D341Med (cell line): ENCODE measurements at places on chromosomes 4 and X.

GRCh38 chrX:130468395-130468923 is 66.7 kb downstream of the RBMX2 start:
- DNase-seq, result no peak

DNA sequence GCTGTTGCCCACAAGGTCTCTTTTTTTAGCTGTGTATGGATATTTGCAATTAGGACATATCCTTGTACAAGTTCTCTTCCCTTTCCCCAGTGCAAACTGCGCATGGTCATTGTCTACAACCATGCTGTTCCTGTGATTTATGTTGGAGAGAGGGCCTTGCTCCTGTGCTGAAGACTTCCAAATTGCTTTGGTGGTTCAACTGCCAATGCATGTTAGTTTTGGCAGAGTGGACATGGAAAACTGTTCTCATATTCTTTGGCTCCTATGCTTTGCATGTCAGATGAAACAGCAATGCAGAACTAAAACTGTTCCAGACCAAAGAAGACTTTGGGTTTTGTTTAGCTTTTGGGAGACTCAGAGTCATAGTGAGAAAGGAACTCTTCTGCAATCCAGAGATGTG is 148.8 kb upstream of the EDNRA start:
- DNase-seq, result no peak

- DNase-seq, result no peak
Observed at GRCh38 chr4:23337292-23337691, 552.6 kb downstream of the PPARGC1A start.

GRCh38 chr4:175309041-175309440 is 390.9 kb downstream of the ADAM29 start:
- no peak for DNase-seq

- DNase-seq, result no peak
Observed at GRCh38 chrX:152403515-152403914, 47.6 kb downstream of the GABRA3 start.

- no peak for DNase-seq
Observed at GRCh38 chr4:100679926-100680325, 162.1 kb upstream of the EMCN start.

- no peak for DNase-seq
Observed at GRCh38 chrX:113996781-113997180, 587.1 kb upstream of the HTR2C start.

DNA sequence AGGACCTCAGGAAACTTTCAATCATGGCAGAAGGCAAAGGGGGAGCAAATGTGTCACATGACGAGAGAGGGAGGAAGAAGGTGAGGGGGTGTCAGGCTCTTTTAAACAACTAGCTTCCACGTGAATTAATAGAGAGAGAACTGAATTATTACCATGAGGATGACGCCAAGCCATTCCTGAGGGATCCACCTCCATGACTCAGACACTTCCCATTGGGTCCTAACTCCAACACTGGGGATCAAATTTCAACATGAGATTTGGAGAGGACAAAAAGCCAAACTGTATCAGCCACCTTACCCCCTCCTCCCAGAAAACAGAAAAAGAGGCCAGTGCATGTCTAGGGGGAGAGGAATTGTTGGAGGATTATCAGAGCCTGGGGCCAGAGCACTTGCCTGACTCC is 40.4 kb upstream of the LAS1L start:
- DNase-seq, result no peak

- DNase-seq, result no peak
Observed at GRCh38 chr4:99950913-99951254, 809 bp upstream of the H2AZ1 start.

GRCh38 chr4:37989398-37990260 is 29.4 kb downstream of the PTTG2 start:
- DNase-seq, result no peak

DNA sequence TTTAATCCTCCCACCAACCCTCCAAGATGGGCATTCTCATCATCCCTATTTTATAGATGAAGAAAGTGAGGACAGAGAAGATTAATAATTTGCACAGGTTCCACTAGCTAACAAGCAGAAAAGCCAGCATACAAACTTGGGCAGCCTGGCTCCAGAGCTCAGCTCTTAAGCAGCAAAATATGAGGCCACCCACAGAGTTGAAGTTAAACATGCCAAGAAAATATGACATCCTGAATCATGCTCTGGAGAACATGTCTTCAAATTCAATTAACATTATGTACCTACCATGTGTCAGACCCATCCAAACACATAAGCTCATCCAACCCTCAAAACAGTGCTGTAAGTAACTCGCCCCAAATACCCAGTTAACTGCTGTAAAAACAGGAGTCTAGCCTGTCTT is 33.9 kb downstream of the USP46 start:
- no peak for DNase-seq

GRCh38 chr4:1748465-1748995 is 27.2 kb downstream of the TACC3 start:
- peak; percentile 97 for DNase-seq

DNA sequence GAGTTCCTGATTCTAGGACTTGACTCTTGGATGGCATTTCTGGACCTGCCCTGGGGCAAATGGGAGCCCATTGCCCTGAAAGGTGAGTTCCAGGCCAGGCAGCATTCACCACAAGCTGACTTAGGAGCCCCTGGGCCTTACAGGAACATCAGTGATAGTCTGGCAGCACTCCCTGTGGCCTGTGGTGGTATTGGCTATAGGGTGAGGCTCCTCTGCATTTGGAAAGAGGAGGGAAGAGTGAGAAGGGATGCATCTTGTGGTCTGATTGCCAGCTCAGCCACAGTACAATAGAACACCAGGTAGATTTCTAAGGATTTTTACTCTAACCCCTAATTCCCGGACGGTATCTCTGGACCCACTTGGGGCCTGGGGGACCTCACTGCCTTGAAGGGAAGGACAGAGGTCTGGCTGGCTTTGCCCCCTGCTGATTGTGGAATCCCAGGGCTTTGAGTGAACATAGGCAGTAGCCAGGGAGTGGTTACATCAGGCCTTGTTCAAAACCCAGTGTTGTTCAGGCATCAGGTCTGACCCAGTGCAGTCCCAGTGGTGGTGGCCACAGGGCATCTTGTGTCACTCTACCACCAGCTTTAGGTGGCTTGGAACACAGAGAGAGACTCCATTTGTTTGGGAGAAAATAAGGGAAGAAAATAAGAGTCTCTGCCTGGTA is 32.9 kb downstream of the MAGED4 start:
- DNase-seq, result no peak

- no peak for DNase-seq
Observed at GRCh38 chr4:76061982-76062381, 12.5 kb upstream of the ART3 start.

DNA sequence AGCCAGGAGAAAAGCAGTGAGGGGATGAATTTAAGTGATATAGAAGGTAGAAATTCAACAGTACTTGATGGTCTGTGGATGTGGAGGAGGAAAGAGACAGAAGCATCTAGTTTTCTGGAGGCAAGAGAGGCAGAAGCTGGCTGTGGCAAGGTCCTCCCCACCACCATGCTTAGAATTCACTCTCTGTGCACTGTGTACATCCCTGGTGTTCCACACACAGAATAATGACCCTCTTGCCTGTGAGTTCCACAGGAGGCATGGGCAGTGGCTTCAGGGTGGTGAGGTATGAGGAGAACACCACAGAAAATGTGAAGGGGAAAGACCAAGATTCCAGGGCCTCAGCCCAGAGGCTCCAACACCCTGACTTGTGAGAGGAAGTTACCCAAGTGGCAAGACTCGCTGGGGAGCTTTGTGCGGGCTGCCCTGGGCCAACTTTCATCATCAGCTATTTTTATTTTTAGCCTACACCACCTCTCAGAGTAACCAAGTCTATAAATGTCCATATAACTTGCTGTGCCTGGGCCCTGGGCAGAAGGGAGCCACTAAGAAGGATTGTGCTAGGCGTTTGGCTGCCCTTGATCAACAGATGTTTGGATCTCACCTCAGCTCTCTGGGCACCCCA is 7.8 kb upstream of the INTS6L start:
- DNase-seq, result no peak

DNA sequence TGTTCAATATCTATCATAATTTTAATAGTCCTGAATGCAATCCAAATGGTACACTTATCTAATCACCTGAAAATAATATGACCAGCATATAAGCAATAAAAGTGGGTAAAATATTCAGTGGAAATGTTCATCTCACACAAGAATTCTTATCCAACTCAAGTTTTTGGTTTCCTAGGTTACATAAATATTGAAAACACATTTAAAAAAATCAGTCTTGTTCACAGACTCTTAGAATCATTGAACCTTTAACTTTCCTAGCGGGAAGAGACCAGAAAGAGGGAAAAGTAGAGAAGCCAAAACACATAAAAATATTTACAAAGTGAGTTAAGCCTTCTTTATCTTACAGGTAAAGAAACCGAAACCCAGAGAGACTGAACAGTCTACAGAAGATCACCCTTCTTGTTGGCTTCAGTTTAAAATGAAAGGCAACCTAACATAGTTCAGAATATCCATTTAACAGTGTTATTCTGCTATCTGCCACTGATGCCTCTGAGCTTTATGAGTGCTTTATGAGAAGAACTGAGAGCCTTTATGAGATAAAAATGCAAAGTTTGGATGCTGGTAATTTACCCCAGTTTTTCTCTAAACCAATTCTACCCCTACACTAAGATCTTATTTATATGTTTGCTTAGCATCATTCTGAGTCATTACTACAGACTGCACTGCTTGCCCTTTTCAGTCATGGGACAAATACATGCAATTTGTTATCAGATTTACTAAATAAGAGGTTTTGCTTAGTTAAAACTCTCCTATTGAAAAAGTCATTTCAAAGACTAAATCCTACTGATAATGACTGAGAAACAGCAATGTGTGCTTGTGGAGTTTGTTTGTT is 453.3 kb upstream of the INTU start:
- DNase-seq, result no peak

DNA sequence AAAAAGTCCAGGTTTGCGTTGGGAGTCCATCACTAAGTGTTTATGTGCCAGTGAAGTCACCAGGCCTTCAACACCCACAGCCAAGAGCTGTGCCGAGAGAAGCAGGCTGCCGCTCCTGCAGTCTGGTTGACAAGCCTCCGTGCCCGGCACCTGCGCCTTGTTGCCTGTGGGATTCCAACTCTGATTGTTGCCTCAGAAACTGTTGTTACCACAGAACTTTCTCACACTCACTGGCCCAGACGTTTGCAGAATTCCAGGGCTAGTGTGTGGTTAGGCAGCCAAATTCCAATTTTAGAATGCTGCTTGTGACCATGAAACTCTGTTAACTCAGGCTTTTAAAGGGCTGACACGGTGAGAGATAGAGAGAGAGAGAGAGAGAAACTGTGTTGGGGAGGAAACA is 119.5 kb upstream of the LIMCH1 start:
- DNase-seq, result no peak

- no peak for DNase-seq
Observed at GRCh38 chrX:45622538-45622937, 421.9 kb upstream of the DIPK2B start.

DNA sequence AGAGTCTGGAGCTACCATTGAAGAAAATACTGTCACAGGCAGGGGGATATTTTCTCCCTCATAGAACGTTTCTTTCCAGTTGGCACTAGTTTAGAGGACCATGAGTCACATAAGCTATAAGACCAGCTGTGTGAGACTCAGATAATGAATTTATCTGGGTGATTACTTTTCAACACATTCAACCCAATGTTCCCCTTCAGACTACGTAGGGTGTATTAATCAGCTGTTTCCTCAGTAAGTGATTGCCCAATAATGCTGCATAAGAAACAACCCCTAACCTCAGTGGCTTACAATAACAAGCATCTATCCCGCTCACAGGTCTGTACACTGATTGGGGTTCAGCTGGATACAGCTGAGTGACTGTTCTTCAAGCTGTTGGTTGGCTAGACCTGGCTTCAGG is 38.1 kb downstream of the CBLL2 start:
- no peak for DNase-seq

GRCh38 chr4:17616283-17616682 is 1.8 kb downstream of the MED28 start:
- DNase-seq, result no peak

GRCh38 chr4:128543696-128544095 is 256.1 kb upstream of the PGRMC2 start:
- no peak for DNase-seq

DNA sequence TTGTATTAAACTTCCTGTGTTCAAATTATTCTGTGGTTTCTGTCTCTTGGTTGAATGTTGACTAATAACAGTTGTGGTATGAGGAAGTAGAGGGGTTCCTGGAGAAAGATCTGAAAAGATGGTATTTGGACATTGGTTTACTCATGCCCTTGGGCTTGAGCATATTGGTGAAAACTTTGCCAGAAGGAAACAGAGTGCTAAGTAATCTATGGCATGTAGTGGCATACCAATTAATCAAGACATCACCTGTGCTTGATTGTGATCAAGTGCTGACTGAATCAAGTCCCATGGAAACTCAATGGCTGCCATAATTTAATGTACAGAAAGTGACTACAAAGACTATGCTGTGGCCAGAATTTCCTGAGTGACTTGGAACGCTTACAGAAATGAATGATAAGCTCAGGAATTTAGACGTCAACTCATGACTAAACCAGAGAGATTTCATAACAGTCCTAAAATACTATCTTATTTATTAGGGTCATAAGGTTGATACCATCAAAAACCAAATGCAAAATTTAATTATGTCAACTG is 2062.9 kb downstream of the ARAP2 start:
- DNase-seq, result no peak

DNA sequence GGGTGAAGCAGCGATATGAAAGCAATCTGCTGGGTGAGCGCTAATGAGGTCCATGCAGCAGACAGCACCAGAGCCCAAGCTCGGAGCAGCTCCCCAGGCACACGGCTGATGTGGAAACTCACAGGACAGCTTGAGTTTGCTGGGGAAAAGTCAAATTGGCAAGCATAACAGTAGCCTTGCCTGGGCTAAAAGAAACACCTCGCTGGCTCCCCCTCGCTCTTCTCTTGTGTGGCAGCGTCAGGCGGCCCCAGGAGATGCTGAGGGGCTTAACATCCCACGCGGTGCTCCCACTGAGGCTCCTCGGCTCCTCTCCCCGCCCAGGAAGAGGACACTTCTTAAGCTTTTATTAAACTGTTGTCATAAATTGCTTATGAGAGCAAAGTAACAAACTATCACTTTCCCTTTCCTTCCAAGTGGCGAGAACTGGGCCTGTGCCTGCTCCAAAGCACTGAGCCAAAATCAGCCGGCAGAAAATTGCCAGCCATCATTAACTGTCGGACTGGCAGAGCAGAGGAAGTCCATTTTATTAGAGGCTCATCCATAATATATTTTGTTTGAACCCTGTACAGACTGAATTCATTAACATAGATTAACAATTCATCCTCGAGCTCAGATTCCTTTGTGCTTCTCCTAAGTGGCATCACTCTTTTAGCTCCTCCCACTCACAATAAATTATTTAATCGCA is 111.4 kb downstream of the TSPAN5 start:
- no peak for DNase-seq

GRCh38 chr4:178255172-178255571 is 812.9 kb upstream of the AGA start:
- no peak for DNase-seq

GRCh38 chrX:37644381-37645305 is 40.9 kb upstream of the XK start:
- no peak for DNase-seq

DNA sequence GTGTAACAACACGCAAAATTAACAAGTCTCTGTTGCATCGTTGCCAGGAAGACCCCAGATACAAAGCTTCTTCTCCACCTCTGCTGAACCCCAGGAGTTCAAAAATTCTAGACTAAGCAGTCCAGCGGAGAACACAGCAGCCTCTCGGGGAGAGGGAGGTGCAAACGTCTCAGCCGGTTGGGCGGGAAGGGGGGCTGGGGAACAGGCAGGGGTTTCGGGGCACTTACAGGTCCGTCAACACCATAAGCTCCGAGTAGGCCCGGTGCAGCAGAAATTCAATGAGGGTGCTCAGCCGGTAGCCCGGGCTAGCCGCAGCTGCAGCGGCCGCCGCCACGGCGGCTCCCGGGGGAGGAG is 394 bp downstream of the MED14 start:
- no peak for DNase-seq

GRCh38 chr4:87865960-87866598 is 33.3 kb downstream of the MEPE start:
- DNase-seq, result no peak
